Kasumi-1 (cell line): ENCODE measurements at places on chromosomes 3 and 15.

DNA sequence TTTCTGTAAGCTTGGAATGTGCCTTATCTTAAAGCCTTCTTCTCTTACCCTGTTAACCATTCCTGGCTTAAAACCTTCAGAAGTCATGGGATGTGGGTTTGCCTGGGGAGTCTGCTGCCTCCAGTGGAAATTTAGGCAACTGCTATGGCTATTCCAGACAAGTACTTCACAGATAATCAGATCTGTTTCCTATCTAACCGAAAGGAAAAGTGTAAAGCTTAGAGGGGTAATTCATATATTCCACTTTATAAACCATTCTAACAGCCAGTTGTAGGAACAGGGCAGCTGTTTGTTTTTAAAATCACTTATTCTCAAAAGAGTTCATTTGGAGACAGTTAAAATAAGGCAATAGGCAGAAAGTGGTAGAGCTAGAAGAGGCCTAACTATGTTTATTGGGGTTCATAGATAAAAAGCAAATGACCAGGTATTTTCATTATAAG is 219.9 kb downstream of the TCF12 start:
- DNase-seq: peak; percentile 38

DNA sequence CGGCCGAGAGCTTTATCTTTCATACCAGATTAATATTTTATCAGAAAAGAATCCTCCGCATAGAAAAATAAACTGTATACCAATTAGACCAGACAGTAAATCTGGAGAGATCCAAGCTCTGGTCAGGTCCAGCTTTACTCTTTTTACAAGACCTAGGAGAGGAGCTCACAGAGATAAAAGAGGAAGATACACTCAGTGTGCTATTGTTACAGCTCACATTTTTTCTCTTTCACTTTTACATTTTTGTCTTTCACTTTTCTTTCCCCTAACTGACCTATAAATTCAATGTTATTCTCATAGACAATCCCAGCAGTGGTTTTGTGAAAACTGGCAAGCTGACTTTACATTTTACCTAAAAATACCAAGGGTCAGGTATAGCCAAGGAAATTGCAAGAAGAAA is 55.8 kb downstream of the GUCA1C start:
- peak; percentile 6 for DNase-seq

DNA sequence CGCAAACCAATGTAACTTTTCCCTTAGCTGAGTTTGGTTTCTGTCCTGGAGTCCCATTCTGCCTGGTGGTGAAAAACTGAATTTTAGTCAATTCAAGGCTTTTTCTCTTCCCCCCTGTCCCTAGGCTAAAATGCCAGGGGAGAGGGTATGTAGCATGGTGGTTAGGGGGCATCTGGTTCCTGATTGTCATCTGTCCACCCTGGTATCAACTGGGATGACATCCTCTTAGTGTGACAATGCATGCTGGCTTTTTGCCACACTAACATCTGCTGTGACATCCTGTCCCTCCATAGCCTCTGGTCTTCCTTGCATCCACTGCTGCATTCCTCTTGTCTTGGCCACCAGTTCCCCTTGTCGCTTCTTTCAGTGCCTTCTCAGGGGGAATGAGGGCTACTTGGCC is 73.7 kb downstream of the ABHD5 start:
- no peak for DNase-seq

- peak; percentile 76 for DNase-seq
These were observed 3.6 kb downstream of the BCL6 start for GRCh38 chr3:187741403-187742350.

- DNase-seq: no peak
These were observed 222.2 kb upstream of the ATP11B start for GRCh38 chr3:182570946-182571594.

GRCh38 chr15:68725736-68726135 is 95.0 kb downstream of the ANP32A start:
- peak; percentile 88 for DNase-seq
